Activated CD4-positive, alpha-beta memory T cell treated with anti-CD3 and anti-CD28 coated beads, Interleukin-2, amount 10 ng/mL, durations not matched to agents 7 days and 5 days (primary cell): ENCODE measurements at places on chromosomes 13 and 19.

GRCh38 chr19:15337202-15337601, 4.9 kb upstream of the BRD4 start:
- DNase-seq = no peak
- H3K27me3 ChIP-seq = no peaks in the 10 kb centered on the region

- no peaks in the 10 kb centered on the region for H3K36me3 ChIP-seq
- no peak overlapping the region for H3K27ac ChIP-seq
- DNase-seq = no peak
- H3K4me1 ChIP-seq = no peaks in the 10 kb centered on the region
These were observed 279.3 kb downstream of the RBM26 start for GRCh38 chr13:79126706-79127105.

- no peak overlapping the region for H3K4me3 ChIP-seq
- peaks cover 15% of the 10 kb centered on the region for H3K4me1 ChIP-seq
- peaks cover 3% of the 10 kb centered on the region for H3K36me3 ChIP-seq
- no peak for DNase-seq
These were observed 44.8 kb downstream of the MBNL2 start for GRCh38 chr13:97266772-97267417.

- H3K27ac ChIP-seq = no peak overlapping the region
- H3K4me3 ChIP-seq = no peak overlapping the region
- H3K36me3 ChIP-seq = no peaks in the 10 kb centered on the region
- no peaks in the 10 kb centered on the region for H3K27me3 ChIP-seq
These were observed 110.5 kb downstream of the COG6 start for GRCh38 chr13:39765801-39766463.

DNA sequence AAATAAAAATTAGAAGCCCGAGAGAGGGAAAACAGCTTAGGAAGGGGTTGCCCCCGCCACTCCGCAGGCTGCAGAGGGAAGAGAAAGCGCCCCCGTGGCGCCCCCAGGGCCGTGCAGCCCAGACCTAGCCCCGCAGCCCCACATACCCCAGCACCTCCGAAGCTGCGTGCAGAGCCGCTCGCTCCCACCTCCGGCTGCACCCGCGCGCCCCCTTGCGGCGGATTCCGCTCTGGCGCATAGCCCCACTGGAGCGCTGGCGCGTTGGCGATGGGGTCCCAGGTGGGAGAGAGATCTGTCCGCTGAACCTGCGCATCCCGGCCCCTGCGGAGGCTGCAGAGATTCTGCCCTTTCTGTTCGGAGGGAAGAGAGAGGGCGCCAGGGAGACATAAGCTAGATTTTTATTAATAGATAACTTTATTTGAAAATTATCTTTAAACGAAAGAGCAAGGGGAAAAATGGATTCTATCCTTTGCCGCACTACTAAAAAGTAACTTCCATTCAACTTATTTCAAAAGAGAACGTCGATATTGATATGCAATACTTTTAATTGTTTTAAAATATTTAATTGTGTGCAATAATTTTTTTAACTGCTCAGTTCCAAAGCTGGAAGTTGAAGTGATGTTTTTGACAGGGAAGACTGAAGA, 11.7 kb upstream of the CLN5 start:
- H3K4me3 ChIP-seq = no peak overlapping the region
- H3K27me3 ChIP-seq = peaks cover 50% of the 10 kb centered on the region
- H3K4me1 ChIP-seq = peaks cover 13% of the 10 kb centered on the region
- H3K36me3 ChIP-seq = no peaks in the 10 kb centered on the region

DNA sequence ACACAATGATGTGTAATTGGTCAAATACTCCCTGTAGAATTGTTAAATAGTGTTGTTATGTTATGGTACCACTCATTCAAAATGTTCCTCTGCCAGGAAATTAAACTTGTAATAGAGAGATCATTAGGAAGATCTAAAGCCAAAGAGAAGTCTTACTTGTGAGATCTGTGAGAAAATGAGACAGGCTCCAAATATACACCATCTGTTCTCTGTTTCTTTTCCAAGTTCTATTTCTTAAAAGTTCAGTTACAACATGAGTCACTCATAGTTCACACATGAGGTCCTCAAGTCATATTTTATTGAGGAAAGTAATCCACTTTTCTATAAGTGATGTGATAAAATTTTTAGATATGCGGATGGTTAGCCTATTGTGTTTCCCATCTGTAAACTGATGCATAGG, 1038.1 kb upstream of the PRR20A start:
- H3K4me3 ChIP-seq = no peak overlapping the region
- H3K36me3 ChIP-seq = no peaks in the 10 kb centered on the region
- H3K27me3 ChIP-seq = no peaks in the 10 kb centered on the region

DNA sequence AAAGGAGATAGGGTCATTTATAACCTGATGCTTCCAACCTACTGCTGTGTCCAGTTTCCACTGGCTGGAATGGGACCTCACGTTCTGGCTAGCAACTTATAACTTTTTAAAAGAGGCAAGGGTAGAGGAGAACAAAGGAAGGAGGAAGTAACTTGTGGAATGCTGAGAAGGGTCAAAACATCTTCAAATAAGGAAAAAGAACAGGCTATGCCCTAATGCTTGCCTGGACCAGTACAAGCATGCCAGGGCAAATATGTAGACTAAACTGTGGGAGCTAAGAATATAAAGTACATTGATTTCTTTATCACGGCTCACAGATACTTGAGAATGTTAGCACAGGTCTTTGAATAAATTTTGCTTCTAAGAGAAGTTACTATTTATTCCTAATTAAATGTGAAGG, 1.5 kb upstream of the ZNF561 start:
- no peak overlapping the region for H3K27ac ChIP-seq
- H3K4me1 ChIP-seq = peaks cover 22% of the 10 kb centered on the region
- no peaks in the 10 kb centered on the region for H3K27me3 ChIP-seq
- no peak for DNase-seq
- H3K36me3 ChIP-seq = peaks cover 30% of the 10 kb centered on the region

GRCh38 chr13:86946734-86947133, 724.4 kb upstream of the SLITRK5 start:
- no peaks in the 10 kb centered on the region for H3K27me3 ChIP-seq
- no peaks in the 10 kb centered on the region for H3K4me1 ChIP-seq
- no peak overlapping the region for H3K27ac ChIP-seq
- no peak overlapping the region for H3K4me3 ChIP-seq
- H3K36me3 ChIP-seq = no peaks in the 10 kb centered on the region

DNA sequence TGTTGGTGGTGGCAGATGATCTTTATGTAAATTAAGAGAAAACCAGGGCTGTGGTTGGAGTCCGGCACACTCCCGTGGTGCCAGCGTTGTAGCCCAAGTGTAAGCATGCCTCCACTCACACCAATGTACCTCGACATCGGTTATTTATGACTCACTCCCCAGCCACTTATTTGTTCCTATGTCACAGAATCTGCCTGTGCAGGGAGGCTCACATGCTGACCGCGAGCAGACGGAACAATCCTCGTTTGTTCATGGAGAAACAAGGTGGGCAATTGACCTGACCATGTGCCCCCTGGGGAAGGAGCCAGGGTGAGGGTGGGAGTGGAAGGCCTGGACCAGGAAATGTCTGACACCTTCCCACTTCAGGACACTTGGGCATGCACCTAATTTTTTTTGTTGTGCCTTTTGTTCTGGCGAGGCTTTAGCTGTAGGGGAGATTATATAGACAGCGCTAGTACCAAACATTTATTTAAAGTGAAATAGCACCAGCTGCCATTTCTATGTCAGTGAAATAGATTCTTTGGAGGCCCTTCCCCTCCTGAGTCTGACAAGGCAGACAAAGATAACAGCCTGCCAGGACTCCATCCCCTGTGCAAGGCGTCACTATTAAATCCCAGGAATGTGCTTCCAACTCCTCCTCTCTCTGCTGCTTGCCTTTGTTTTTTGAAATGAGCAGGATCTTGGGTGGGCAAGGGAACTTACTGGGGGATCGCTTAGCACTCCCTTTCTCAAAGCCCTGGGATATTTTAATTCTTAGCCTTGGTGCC, 394.2 kb downstream of the FGF9 start:
- H3K27ac ChIP-seq = no peak overlapping the region
- no peaks in the 10 kb centered on the region for H3K27me3 ChIP-seq
